ENCODE measurements at places on chromosomes 2 and 18.
A peak's percentile ranks its signal among the peaks of the same experiment; 100 is the strongest.

DNA sequence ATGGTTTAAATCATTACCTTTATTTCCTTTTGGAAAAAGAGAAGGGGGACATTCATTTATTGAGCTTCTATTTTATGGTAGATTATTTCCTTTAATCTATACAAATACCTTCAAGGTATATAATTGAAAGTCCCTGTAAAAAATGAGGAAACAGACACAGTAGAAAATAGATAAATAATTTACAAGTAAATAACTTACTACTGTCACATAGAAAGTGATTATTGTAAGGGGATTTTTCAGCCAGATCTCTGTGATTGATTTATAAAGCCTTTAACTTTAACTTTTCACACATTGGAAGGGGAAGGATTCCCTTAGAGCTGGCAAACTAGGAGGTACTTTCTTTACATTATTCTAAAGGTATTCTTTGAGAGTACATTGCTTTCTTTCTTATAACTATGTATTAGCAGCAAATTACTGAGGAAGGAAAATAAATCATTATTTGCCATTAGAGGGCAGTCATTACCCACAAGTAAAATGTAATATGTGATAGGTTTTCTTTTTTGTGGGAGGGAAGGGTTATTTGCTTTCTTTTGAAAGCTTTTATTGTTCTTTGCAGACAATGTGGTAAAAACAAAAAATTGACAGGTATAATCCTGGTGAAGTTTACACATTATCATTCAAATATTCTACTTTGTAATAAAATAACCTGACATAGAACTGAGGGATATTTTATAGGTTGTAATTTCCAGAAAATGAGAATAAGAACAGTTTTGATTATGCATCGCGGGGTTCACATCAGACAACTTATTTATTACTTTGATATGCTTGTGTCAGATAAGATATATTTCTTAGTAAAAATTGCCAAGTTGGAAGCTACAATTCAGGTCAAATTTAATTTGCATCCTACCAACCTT is 24.8 kb upstream of the RPE start:
- no peak for DNase-seq

DNA sequence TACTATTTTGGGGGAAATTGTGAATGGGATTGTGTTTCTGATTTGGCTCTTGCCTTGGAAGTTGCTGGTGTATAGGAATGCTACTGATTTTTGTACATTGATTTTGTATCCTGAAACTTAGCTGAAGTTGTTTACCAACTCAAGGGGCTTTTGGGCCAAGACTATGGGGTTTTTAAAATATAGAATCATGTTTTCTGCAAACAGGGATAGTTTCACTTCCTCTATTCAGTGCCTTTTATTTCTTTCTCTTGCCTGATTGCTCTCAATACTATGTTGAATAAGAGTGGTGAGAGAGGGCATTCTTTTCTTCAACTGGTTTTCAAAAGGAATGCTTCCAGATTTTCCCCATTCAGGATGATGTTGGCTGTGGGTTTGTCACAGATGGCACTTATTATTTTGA is 1383.8 kb upstream of the ACVR2A start:
- DNase-seq: no peak

- DNase-seq: no peak
Observed at GRCh38 chr2:74715880-74716279, 61.8 kb downstream of the SEMA4F start.

DNA sequence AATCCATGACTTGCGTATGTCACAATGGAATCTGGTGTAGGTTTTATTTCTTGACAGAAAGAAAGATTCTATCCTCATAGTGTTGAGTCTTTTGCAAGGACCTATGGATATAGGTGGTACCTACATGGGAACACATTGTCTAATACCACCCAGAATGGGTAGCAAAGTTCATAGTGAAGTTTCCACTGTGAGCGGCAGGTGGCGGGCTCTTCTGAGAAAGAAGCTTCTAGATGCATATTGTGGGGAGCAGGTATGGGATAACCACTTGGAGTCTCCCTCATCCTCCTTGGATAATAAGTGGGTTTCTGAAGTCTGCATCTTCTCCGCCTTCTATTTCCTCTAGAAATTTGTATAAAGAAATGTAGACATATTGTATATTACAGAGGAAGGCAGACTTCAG is 44.9 kb downstream of the LINC00305 start:
- no peak for DNase-seq

- DNase-seq: peak; percentile 51
Observed at GRCh38 chr2:213152065-213152794, 818 bp upstream of the IKZF2 start.

DNA sequence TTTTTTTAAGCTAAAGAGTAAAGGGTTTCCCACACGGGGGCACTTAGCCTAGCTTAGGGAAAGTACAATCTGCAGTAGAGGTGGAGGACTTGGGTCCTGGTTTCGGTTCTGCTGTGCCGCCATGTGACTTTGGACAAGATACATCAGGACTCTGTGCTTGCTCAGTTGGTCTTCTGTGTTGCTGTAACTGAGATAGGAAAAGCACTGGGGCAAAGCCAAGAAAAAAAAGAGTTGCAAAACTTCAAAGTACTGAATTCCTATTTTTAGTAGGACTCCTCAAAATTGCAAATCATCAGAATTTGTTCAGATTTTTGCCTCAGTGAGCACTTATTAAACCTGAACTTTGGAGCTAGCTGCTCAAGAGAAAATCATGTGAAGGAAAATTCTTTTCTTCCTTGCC is 96.3 kb upstream of the STON1 start:
- no peak for DNase-seq

- DNase-seq: no peak
Observed at GRCh38 chr2:75844651-75845050, 133.9 kb upstream of the GCFC2 start.
